ENCODE measurements at places on chromosomes 7 and 10. TPM values are rescaled to one million over a fixed set of nuclear protein-coding genes. Genes with fewer than 3 reads are reported as not detected.

The NKX1-2 gene
- total RNA-seq = 0.86 TPM

The NRF1 gene
- total RNA-seq = 13.6 TPM

- H3K4me3 ChIP-seq = no peak overlapping the region
- H3K4me1 ChIP-seq = 0 out of 2 replicates have a peak, but pooled peaks cover 6% of the 10 kb centered on the region
- H3K27me3 ChIP-seq = peaks cover 51% of the 10 kb centered on the region
Observed at GRCh38 chr10:49361735-49362568, 33.9 kb downstream of the DRGX start.

The COL17A1 gene
- total RNA-seq = 1.6 TPM

GRCh38 chr7:36598054-36598674 lies 126.1 kb downstream of the AOAH start:
- no peaks in the 10 kb centered on the region for H3K27me3 ChIP-seq
- DNase-seq = peak; percentile 7
- H3K36me3 ChIP-seq = no peaks in the 10 kb centered on the region
- H3K27ac ChIP-seq = peak overlapping the region; percentile 91
- H3K4me3 ChIP-seq = no peak overlapping the region

The GIMAP5 gene
- total RNA-seq = not detected

The NAT16 gene
- total RNA-seq = not detected

The HYAL4 gene
- 0.98 TPM for total RNA-seq

DNA sequence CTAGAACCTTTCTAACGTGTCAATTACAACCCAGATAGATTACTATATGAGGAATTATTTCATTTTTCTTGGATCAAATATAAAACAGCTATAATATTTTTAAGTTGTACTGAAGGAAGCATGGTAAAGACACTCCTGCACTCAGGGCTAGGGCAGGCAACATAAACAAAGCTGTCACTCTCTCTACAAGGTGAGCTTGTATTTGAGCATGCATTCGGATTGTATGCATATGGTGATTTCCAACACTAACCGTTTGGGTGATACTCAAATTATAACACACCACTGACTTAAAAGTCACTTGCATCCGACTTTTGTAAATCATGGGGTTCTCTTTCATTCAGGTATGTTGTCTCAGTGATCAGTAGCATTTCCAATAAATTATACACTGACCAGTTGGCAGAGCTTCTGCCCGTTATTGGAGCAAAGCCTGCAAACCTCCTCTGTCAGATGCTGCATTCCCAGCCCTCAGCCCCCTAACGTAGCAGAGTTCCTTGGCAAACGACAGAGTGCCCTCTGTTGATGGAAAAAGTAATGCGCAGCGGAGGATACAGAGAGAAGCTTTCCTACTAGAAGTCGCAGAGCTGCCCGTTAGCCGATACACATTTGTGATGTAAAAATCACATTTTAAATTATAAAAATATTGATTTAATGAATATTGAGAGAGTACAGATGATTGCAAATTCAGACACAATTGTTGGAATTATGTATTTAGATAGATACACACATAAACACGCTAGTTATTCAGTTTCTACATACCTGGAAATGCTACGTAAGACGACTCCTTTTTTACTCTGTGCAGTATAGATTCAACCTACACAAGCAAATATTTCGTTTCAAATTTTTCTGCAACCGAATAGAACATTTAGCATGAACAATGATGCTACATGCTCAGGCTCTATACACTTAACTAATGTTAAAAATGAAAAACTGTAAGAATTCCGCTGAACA lies 173.9 kb upstream of the SP4 start:
- DNase-seq = peak; percentile 79
- H3K4me1 ChIP-seq = no peaks in the 10 kb centered on the region
- H3K27me3 ChIP-seq = peaks cover 66% of the 10 kb centered on the region
- H3K27ac ChIP-seq = no peak overlapping the region
- no peak overlapping the region for H3K4me3 ChIP-seq

- no peaks in the 10 kb centered on the region for H3K27me3 ChIP-seq
- no peak for DNase-seq
- no peaks in the 10 kb centered on the region for H3K36me3 ChIP-seq
- H3K4me3 ChIP-seq = no peak overlapping the region
Observed at GRCh38 chr7:142817506-142817905, 37.4 kb upstream of the EPHB6 start.

- no peaks in the 10 kb centered on the region for H3K36me3 ChIP-seq
- no peaks in the 10 kb centered on the region for H3K4me1 ChIP-seq
- no peak for DNase-seq
- no peak overlapping the region for H3K4me3 ChIP-seq
- no peaks in the 10 kb centered on the region for H3K27me3 ChIP-seq
Observed at GRCh38 chr7:51982653-51983052, 666.0 kb upstream of the COBL start.

The IGFBP1 gene
- 1.5 TPM for total RNA-seq

The SEMA4G gene
- 2.6 TPM for total RNA-seq

The GNAI1 gene
- total RNA-seq = 16.9 TPM

GRCh38 chr10:63137306-63137705 lies 4.2 kb downstream of the NRBF2 start:
- H3K4me3 ChIP-seq = no peak overlapping the region
- peaks cover 38% of the 10 kb centered on the region for H3K4me1 ChIP-seq
- DNase-seq = no peak
- H3K27me3 ChIP-seq = no peaks in the 10 kb centered on the region
- H3K27ac ChIP-seq = no peak overlapping the region
- H3K36me3 ChIP-seq = peaks cover 21% of the 10 kb centered on the region

DNA sequence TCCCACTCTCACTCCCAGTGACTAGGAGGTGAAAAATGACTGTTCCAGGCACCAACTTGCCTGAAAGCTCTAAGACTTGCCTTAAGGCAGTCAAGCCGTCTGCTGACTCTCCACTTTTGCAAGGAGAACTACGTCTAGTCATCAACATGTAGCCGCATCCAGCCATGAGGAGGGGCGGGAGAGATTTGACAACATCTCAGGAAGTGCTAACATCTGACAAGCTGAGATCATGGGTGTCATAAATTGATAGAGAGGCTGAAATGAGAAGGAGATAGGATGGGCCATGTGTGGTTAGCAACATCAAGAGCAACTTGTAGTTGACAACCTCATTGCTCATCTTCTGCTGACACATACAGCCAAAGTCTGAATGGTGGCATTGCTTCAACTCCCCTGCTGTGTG lies 9.0 kb upstream of the TBXAS1 start:
- no peaks in the 10 kb centered on the region for H3K27me3 ChIP-seq
- H3K27ac ChIP-seq = no peak overlapping the region
- H3K36me3 ChIP-seq = no peaks in the 10 kb centered on the region

DNA sequence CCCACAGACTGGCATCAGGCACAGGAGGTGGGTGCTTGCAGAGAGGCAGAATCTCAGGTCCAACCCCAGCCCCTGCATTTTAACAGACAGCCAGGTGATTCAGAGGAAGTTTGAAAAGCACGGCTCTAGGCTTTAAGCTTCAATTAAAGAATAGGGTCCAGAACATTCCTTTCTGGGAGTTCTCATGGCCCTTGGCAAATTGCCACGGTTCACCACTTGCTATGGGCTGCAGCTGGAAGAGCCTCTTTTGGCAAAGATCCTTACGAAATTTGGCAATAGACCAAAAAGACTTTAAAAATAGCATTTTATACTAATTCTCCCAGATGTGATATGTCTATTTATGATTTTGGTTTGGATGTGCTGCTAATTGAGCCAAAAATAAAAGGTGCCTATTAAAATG lies 148.1 kb downstream of the ITGA8 start:
- H3K27ac ChIP-seq = no peak overlapping the region
- H3K4me1 ChIP-seq = no peaks in the 10 kb centered on the region
- peaks cover 2% of the 10 kb centered on the region for H3K27me3 ChIP-seq
- no peaks in the 10 kb centered on the region for H3K36me3 ChIP-seq
- H3K4me3 ChIP-seq = no peak overlapping the region

DNA sequence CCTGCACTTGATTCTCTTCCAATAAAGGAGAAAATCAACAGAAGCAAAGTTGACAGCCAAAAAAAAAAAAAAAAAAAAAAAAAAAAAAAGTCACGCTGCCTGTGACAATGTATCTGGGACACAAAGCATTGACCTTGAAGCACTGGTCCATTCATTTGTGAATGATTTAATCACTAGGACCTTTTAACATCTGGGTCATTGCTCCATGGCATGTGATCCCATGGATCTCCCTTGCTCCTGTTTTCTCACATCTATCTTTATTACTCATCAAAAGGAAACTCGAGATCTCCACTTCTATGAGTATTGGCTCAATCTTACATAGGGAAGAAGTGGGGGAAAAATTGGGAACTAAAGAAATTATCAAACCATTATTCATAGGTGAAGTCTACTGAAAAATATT lies 89.6 kb upstream of the SMIM30 start:
- H3K4me3 ChIP-seq = no peak overlapping the region
- H3K36me3 ChIP-seq = no peaks in the 10 kb centered on the region
- no peak for DNase-seq
- H3K4me1 ChIP-seq = no peaks in the 10 kb centered on the region
- H3K27ac ChIP-seq = no peak overlapping the region

GRCh38 chr10:132173185-132173584 lies 13.6 kb upstream of the DPYSL4 start:
- no peak overlapping the region for H3K27ac ChIP-seq
- no peak overlapping the region for H3K4me3 ChIP-seq
- peaks cover 13% of the 10 kb centered on the region for H3K4me1 ChIP-seq
- no peak for DNase-seq
- H3K27me3 ChIP-seq = no peaks in the 10 kb centered on the region
- H3K36me3 ChIP-seq = no peaks in the 10 kb centered on the region

- peak; percentile 70 for DNase-seq
- H3K27me3 ChIP-seq = no peaks in the 10 kb centered on the region
- peak overlapping the region; percentile 97 for H3K27ac ChIP-seq
- no peaks in the 10 kb centered on the region for H3K36me3 ChIP-seq
Observed at GRCh38 chr10:98403812-98404504, 11.0 kb downstream of the PYROXD2 start.

DNA sequence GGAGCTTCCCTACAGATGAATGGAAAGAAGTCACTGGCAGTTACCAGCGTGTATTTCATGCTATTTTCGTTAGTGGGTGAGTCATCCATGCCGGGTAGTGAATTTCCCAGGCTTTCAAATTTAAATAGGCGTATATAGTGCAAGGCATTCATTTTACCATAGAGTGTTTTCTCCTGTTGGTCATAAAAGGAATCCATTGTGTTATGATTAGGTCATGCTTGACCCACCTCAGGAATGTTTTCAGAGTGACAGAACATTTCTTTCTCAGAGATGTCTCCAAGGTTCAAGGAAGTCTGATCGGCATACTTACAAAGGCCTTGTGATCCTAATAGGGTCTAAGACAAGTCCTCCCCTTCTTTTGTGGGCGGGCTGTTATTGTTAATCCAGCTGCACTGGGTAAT lies 110.7 kb downstream of the AKR1D1 start:
- peak overlapping the region; percentile 24 for H3K27ac ChIP-seq
- DNase-seq = peak; percentile 45
- H3K4me1 ChIP-seq = no peaks in the 10 kb centered on the region
- H3K36me3 ChIP-seq = no peaks in the 10 kb centered on the region

DNA sequence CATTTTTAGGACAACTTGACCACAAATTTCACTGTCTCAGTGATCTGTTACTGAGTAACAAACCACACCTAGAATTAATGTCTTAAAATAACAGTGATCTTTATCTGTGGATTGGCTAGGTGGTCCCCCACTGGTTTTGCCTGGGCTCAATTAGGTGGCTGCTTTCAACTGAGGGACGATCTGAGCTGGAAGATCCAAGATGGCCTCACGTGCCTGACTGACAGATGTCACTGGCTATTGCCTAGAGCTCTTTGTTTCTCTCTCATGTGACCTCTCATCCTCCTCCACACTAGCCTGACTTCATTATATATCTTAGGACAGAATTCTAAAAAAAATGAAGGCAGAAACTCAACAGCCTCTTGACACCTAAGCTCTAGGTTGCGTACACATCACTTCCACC lies 59.7 kb downstream of the HACD1 start:
- H3K4me1 ChIP-seq = no peaks in the 10 kb centered on the region
- H3K36me3 ChIP-seq = no peaks in the 10 kb centered on the region
- no peak overlapping the region for H3K4me3 ChIP-seq
- H3K27ac ChIP-seq = no peak overlapping the region
- no peaks in the 10 kb centered on the region for H3K27me3 ChIP-seq
- DNase-seq = no peak

Data from PC-3 (cell line).